ENCODE measurements at places on chromosomes 4 and X. TPM values are rescaled to one million over a fixed set of nuclear protein-coding genes. Genes with fewer than 3 reads are reported as not detected.
A peak's percentile ranks its signal among the peaks of the same experiment; 100 is the strongest.

GRCh38 chr4:105712766-105713165, 4.2 kb downstream of the GSTCD start:
- DNase-seq, result no peak

EPHA5 gene
- polyA plus RNA-seq, result 0.08 TPM

DNA sequence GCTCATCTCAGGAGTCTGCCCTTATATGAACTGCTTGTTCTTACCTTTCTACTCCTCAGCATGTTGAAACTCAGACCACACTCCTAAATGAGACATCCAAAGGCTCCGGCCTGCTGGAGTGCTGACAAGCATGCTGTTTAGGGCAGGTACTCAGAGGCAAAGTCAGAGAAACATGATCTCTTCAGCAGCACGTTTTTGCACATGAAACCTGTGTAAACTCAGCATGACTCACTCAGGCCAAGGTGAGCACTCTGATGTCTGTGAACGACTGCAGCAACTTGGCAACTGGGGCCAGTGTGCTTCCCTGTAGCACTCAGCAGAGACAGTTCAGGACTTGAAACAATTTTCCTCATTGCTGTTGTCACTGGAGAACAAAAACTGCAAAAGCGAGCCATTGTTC, 109.6 kb downstream of the PACRGL start:
- peak; percentile 3 for DNase-seq

GRCh38 chr4:165909947-165910346, 36.9 kb downstream of the TLL1 start:
- DNase-seq, result no peak

DNA sequence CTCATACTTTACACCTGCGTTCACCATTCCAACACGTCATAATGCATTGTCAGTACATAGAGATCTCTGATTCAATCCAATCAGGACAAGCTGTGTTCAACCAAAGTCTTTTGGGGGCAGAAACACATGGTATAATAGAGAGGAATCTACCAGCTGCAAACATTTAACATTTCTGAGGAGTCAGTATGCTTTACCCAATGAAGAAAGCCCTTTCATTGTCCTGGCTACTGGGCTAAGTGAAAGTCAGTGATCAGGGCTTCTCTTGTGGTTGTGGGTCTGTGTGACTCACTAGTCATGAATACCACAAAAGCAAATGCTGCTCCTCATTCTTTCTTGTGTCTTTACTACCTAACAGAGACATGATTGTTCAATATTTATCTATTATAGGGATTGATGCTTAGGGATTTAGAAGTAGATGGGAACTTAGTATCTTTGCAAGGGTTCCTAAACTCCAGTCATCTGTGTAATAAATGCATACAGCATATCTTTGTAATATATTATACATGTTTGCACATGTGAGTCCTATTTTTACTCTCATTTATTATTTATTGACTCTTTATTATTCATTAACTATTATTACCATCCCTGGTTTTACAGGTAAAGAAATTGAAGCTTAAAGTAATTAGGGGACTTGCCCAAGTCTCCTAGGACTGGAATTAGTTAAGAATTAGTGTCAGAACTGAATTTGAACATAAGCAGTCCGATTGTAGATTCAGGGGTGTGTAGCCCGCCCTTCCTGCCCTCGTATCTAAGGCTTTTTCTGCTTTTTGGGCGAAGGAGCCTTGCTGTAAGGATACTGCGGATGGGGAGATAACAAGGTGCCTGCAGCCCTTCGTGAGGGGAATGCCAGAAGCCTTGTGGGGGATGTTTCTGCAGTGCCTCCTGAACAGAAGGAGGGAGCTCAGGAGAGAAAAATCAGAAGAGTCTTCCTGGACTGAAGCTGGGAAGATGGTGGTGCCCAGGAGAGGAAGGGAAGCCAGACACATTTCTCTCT, 353.1 kb upstream of the BOD1L1 start:
- no peak for DNase-seq

RUFY3 gene
- polyA plus RNA-seq, result 158 TPM

F8A3 gene
- polyA plus RNA-seq, result 7.1 TPM

TEX28 gene
- polyA plus RNA-seq, result not detected

GRCh38 chr4:71841336-71841735, 57.5 kb upstream of the GC start:
- no peak for DNase-seq

GRCh38 chr4:122764821-122765215, 32.3 kb downstream of the BBS12 start:
- DNase-seq, result no peak

GRCh38 chr4:103105558-103106356, 6.1 kb upstream of the BDH2 start:
- DNase-seq, result no peak

DNA sequence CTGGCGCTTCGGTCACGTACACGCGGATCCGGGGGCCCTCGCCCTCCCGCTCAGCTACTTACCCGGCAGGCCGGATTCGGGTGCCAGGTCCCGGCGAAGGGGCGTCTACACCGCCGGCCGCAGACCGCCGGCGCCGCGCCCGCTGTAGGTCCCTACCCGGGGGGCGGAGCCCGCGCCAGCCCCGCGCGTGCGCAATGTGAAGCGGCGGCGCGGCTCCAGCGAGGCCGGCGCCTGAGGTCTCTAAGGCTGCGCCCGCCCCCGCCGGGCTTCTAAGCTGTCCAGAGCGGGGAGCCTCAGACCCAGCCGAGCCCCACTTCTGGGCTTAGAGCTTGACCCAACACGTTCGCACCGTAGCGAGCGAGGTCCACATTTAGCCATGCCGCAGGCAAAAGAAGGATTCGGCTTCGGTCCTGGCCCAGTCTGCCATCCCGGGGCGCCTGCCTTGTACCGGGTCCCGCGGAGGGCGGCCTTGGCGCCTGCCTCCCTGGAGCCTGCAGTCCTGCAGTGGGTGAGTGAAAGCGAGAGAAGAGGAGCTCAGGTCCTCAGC, at the start of gene ZNF518B:
Gene ZNF518B (minus strand): TSS at position 172 of the 547 bp plus-strand sequence. CDS start 11,098 bp downstream, outside the sequence.
- peak; percentile 82 for DNase-seq

DNA sequence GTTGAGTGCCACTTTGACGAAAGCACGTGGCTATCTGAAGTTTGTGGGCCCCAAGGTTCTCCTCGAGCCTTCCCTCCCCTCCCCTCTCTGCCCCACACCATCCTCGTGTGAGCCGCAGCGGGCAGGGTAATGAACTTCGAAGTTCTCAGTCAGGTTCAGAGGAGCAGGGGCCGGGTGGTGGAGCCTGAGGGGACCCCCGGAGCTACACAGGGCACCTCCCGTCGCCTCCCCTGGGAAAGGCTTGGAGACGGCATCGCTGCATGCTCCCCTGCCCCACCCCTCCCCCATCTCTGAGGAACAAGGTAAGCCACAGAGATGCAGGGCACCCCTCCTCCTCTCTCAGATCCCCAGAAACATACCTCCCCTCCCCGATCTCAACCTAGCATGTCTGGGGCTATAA, 2.8 kb upstream of the NKX1-1 start:
- peak; percentile 59 for DNase-seq

DNA sequence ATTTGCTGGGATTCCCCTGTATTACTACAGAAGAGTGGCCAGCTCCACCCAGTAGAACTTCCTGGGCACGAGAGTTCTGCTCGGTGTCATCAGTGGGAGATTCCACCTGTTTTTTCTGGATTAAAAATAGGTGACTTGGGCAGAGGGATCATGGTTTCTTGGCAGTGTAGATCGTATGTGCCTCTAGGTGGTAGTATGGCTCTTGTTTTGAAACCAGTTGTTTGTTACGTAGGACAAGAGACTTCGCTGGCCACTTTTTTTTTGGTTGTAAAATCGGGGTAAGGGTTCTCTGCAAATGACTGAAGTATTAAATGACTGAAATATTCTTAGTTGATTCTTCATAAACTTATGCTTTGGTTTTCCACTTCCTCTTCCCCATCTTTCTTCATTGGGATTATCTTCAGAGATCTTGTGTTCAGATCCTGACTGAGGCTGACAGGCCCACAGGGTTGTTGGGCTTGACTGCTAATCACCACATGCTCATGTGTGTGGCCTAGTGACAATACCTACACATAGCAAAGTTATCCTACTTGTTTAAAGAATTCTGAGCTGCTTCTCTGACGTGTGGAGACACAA, 43.8 kb upstream of the WDR1 start:
- DNase-seq, result no peak

STPG2 gene
- polyA plus RNA-seq, result 0.49 TPM

ASB12 gene
- 0.56 TPM for polyA plus RNA-seq

GRCh38 chr4:168999809-169000208, 10.2 kb downstream of the CBR4 start:
- DNase-seq, result no peak

CSAG1 gene
- not detected for polyA plus RNA-seq

TLR10 gene
- 0.60 TPM for polyA plus RNA-seq

DNA sequence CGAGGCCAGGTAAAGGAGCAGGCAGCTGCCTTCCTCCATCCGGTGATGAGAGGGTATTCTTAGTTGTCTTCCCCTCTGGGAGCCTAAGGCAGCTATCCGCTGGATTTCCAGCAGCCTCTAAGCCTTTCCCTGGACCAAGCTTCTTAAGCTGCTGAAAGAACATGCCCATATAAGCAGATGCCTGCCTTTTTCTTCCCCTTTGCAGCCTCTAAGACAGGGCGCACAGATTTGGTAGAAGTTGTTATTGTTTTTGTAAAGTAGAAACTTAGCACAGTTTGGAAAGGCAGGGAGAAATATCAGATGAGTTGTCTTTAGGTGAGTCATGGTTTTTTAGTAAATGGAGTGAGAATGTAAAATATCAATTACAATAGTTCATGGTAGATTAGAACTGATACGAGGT, 210.8 kb downstream of the ARHGAP10 start:
- DNase-seq, result no peak

GRCh38 chr4:139901531-139902320, 236.1 kb downstream of the MGST2 start:
- DNase-seq, result no peak

DNA sequence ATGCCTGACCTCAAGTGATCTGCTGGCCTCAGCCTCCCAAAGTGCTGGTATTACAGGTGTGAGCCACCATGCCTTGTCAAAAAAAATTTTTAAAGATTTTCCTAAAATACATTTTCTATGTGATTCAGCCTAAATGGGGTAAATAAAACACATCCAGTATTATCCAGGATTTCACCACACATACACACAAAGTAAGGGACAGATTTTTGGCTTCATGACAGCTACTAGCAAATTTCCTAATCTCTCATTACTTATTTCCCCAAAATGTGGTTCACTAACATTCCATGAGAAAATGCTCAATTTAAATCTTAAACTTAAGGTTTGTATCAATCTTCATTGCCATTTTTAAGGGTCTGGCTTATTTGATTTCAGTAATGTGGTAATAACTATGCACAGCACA, 348.5 kb upstream of the INTU start:
- no peak for DNase-seq

PLP1 gene
- polyA plus RNA-seq, result 18.6 TPM

- no peak for DNase-seq
Observed at GRCh38 chr4:1983053-1983845, 25.5 kb downstream of the NELFA start.

DNA sequence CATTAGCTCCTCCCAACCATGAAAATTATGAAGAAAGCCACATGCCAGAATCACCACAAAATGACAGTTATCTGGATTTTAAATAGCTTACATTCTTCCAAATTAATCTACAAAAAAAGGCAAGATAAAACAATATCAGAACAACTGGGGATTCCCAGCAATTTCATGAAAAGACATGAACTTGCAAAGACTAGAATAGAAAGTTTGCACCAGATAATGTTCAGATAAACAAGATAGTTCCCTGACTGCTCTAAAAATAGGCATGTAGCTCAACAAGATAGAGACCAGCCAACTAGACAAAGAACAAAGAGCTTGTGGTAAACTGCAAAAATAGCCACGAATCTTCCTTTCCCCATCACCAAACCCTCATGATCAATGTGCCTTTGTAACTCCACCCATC, 30.3 kb upstream of the DDX53 start:
- no peak for DNase-seq

CTSO gene
- 55.2 TPM for polyA plus RNA-seq

TRPC5OS gene
- polyA plus RNA-seq, result not detected

- peak; percentile 46 for DNase-seq
Observed at GRCh38 chr4:40046311-40046980, 10.2 kb upstream of the N4BP2 start.

DNA sequence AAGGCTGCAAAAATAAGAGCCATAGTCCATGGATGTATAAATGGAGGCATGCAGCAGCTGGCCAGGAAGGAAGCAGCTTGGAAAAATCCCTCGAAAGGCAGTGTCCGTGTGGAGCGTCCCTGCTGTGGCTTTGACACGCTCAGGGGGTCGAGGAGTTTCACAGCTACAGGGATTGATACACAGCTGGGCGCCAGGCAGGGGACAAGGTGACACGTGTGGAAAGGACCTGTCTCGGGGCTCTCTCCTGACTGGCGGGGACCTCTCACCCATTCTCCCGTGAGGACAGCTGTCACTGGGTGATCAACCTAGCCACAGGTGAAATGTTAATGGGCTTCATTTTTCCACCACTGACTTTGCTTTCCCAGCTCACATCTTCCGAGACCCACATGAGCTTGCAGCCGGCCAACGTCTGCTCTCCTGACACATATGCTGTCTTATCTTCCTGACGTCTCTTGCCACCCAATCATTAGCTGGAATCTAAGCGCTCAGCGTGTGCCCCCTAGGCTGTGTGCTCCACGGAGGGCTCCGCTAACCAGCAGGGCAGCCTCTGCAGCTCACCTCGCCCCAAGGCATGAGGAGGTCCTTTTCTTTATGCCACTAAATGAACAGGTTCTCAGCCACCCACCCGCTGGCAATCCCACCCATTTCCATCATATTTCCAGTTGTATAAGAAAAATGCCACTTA, 89.4 kb upstream of the AFAP1 start:
- peak; percentile 54 for DNase-seq

DNA sequence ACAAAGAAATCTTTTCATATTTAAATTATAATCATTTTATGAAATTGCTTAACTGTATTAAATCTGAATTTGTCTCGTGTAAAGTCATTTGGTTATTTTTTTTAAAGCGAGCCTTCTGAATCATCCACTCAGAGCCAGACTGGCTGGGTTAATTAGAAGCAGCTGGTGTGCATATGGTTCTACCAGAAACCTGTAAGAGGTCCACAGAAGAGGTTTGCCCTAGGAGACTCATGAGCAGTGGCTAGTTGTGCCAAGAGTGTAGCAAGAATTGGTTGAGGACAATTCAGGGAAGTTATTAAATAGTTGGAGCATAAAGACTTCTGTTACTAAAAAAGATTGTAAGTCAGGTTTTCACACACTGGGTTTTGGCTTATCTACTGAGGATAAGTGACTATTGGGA, 267.4 kb downstream of the IL1RAPL2 start:
- DNase-seq, result no peak

RAB9B gene
- 2.9 TPM for polyA plus RNA-seq

DNA sequence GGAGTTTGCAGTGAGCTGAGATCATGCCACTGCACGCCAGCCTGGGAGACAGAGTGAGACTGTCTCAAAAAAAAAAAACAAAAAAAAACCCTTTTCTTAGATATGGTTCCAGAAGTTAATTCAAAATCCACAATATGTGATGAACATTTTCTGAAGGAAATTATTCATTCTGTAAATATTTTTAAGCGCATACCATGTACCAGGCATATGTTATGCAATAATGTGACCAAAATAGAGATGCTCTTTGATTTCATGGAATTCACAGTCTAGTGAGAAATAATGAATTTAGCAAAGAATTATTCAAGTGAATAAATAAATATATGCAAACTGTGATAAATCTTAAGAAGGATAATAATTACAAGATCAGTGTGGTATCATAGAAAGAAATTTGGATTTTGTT, 174.7 kb downstream of the GC start:
- no peak for DNase-seq

GRCh38 chr4:158781963-158782362, 13.1 kb downstream of the FNIP2 start:
- no peak for DNase-seq

GABRE gene
- polyA plus RNA-seq, result 14.6 TPM

TMEM144 gene
- 5.4 TPM for polyA plus RNA-seq

TNMD gene
- 0.32 TPM for polyA plus RNA-seq
